NCI-H1694 treated with DMSO at 0.1 percent for 48 hours (cell line): ENCODE measurements at places on chromosomes 12 and 14.

- no peak for DNase-seq
These were observed 96.6 kb downstream of the PRKCH start for GRCh38 chr14:61417883-61418455.

- DNase-seq = no peak
These were observed 450.5 kb downstream of the TMEM117 start for GRCh38 chr12:44286336-44286735.

- no peak for DNase-seq
These were observed 156.0 kb downstream of the DAD1 start for GRCh38 chr14:22433069-22433468.

GRCh38 chr12:50887191-50887590 is 44.5 kb downstream of the TMPRSS12 start:
- no peak for DNase-seq

DNA sequence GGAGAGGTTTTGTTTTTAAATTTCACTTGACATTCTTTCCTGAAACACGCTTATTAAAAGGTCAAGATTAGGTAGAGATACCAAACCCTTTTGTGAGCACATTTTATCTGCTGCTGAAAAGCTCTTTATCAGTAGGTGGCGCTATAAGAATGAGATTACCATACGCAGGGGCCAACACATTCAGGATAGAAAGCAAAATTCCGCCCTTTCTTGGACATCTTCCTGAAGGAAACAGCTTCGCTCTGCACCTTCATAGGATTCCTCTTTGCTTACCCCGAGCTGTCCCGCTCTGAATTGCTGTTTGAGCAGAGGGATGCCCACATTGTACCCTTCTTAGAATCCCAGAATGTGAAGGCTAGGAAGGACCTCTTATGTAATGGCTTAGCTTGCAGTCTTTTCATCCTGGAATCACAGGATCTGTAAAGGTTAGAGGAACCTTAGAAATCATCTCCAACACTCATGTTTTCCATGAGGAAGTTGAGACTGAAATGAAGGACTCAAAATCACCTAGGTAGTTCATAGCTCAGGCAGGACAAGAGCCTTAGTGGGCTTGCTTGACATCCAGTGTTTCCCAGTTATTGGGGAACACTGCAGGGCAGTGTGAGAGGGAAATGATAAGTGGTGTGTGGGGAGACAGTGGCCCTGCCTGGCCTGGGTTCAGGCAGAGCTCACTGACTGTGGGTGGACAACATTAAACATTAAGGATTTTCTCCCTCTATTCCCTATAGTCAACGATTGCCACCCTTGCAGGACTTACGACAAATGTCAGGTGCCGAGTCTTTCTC is 38.7 kb upstream of the CRY1 start:
- peak; percentile 80 for DNase-seq

DNA sequence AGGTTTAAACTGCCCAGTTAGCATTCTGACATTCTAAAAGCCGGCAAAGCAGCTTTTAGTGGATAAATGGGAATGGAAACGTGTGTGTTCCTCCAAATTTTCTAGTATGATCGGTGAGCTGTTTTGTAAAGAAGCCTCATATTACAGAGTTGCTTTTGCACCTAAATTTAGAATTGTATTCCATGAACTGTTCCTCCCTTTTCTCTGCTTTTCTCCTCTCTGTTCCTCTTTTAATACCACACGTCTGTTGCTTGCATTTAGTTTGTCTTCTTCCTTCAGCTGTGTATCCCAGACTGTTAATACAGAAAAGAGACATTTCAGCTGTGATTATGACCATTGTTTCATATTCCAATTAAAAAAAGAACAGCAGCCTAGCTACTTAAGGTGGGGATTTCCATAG is 10.7 kb downstream of the DYRK2 start:
- DNase-seq = no peak

DNA sequence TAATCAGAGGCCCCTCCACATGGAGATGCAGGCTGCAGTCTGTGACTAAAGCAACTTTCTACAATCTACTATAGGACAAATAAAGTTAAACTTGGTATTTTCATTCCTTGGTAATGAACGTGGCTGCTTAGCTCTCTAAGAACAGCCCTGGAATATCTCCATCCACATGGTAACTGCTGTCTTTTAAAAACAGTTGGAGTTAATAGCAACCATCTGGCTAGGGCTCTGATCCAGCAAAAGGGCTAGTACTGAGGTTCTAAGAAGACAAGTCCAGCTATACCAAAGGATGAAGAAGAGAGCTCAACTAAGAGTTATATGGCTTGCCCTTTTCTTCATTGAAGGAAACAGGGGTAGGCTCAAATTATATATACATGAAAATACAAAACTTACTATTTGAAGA is 920.1 kb downstream of the FLRT2 start:
- DNase-seq = peak; percentile 54

DNA sequence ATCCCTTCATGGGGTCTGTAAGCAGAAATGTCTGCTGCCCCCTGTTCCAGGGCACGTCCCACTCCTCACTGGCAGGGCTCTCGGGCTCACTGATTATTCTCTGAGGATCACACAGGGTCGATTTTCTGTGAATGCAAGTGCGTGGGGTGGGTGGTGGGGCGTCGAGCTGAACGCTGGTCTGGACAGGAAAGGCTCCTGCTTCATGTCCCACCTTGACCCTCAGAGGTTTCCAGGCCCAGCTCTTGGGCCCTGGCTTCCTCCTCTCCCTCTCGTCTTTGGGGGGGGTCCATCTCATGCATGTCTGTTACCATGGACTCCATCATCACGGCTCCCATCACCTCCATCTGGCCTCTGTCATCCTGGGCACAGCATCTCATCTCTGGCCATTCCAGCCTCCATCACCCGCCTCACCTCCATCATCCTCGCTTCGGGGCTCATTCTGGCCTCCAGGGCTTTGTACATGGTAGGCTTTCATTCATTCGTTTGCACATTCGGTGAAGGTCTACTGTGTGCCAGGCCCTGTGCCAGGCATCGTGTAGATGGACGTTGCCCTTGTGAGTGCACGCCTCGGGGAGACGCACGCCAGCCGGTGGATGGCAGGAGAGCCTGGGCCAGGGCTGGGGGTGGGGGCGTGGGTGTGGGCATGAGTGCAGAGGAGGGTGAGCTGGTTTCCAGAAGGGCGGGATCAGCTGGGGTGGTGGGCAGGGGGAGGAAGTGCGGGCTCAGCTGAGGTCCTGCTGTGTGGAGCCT is 34.7 kb downstream of the RTL1 start:
- DNase-seq = no peak

DNA sequence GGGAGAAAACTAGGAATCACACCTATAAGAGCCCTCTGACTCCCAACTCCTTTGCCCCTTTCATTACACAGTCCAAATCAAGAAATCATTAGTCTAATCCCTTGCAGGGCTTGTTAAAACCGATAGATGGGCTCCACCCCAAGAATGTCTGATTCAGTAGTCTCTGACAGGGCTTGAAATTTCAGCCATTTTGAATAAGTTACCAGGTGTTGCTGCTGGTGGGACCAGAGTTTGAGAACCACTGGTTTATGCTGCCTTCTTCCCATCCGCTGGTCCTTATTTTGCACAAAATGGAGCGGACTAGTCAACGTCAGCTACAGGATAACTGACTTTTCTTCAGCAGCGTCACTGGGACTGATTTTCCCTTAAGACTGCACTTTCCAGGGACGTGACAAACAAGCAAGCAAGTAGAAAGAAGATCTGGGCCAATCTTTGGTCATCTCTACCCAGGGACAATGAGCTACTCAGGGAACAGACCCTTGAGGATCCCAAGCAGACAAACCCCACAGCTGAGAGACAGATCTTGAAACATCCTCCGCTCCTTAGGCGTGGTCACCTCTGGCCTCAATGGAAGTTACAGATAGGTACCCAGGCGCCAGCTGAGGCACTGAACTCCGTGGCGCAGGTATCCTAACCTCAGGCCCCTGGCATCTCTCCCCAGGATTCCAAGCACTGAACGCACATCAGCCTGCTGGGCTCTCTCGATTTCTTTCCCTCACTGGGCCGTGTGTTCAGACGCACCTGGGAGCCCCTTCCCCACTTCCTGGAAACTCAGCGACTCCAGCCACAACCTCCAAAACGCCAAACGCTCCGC is 900 bp downstream of the KCTD10 start:
- no peak for DNase-seq

DNA sequence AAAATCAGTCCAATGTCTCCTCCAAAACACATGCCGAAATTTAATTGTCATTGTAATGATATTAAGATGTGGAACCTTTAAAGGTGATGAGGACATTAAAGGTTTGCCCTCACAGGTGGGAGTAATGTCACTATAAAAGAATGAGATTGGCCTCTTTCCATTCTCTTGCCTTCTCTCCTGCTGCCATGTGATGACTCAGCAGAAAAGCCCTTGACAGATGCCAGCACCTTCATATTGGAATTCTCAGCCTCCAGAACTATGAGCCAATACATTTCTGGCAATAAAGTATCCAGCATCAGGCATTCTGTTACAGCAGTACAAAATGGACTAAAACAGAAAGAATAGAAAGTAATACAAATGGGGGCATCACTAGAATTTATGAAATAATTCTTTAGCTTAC is 609.7 kb downstream of the SLC16A7 start:
- DNase-seq = no peak

GRCh38 chr12:119665164-119665929 is 2.6 kb upstream of the PRKAB1 start:
- DNase-seq = no peak

DNA sequence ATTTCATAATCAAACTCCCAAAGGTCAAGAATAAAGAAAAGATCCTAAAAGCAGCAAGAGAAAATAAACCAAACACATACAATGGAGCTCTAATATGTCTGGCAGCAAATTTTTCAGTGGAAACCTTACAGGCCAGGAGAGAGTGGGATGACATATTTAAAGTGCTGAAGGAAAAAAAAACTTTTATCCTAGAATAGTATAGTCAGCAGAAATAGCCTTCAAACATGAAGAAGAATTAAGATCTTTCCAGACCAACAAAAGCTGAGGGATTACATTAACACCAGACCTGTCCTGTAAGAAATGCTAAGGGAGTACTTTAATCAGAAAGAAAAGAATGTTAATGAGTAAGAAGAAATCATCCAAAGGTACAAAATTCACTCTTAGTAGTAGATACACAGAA is 215.7 kb upstream of the IGF1 start:
- DNase-seq = no peak

DNA sequence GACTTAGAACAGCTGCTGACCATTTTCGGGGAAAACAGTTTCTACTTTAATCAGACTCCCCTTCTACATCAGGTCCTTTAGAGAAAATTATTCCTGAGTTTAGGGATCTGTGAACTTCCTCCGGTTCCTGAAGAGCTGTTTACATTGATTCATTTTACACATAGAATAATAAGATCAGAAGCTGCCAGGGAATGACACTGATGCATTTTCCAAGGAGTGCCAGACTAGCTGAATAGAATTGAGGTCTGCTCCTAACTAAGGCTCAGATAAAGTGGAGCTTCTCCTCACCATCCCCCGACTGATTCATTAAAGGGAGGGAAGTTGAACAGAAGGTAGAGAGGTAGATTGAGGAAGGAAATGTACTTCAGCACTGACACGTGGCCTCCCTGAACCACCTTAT is 41.9 kb upstream of the PSMA6 start:
- DNase-seq = no peak

GRCh38 chr14:76904740-76905569 is 78.7 kb downstream of the LRRC74A start:
- DNase-seq = no peak

DNA sequence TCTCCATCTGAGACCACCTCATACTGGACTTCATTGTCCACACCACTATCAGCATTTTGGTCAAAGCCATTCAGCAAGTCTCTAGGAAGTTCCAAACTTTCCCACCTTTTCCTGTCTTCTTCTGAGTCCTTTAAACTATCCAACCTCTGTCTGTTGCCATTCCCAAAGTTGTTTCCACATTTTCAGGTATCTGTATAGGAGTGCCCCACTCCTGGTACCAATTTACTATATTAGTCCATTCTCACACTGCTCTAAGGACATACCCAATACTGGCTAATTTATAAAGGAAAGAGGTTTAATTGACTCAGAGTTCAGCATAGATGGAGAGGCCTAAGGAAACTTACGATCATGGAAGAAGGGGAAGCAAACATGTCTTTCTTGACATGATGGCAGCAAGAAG is 292.2 kb upstream of the ATXN7L3B start:
- DNase-seq = no peak

DNA sequence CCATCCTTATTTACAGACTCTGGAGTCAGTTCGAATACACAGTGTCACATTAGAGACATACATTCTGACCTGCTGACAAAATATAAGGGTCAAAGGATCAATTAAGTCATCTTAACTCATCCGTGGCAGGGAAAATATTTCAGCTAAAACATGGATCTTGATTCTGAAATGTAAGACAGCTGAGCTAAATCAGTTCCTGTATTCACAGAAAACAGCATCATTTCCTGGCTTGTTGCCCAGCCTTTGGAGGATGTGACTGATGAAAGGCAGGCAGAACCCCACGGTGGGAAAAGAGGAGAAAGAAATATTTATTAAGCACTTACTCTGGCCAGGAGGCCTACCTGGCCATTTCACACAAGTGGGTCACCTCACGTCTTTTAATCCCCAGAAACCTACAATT is 101.9 kb downstream of the GAS2L3 start:
- peak; percentile 39 for DNase-seq

DNA sequence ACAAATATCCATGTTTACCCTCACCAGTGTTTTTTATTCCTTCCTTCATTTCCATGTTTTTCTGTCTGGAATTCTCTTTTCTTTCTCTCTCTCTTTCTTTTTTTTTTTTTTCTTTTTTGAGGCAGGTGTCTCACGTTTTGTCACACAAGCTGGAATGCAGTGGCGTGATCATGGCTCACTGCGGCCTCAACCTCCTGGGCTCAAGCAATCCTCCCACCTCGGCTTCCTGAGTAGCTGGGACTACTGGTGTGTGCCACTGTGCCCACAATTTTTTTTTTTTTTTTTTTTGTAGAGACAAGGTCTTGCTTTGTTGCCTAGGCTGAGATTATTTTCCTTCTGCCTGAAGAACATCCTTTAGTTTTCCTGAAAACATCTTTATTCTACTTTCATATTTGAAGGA is 15.0 kb upstream of the AMIGO2 start:
- DNase-seq = no peak

DNA sequence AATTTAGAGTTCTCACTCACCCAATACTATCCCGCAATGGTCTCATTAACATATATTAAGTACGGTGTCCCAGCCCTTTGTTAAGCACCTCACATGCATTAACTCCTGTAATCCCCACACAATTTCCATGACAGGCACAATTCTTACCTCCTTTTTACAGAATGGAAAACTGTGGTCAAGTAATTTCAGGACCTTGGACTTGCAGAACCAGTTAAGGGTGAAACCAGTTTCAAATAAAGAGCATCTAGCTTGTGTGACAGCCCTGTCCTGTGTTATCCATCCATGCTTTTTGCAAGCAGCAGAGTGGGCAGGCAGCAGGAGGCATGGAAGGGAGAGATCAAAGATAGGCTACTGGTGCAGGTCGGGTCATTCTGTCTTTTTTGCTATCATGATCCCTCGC is 470.8 kb downstream of the NELL2 start:
- no peak for DNase-seq

DNA sequence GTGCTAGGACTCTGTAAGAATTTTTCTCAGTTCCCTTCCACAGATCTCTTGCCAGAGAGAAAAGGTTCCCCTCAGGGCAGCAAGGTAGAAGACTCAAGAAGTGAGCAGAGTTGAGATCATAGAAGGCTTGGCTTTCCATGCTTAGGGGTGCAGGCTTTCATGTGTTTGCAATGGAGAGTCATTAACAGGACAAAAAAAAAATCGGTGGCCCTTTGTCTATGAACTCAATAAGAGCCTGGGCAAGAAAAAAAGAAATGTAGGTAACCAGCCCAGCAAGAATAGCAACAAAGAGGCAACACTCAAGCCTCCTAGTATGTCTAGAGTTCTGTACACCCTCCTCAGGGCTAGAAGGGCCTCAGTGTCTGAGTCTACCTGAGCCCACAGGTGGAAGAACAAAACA is 23.4 kb upstream of the LRP6 start:
- no peak for DNase-seq
